ENCODE measurements at places on chromosomes 11 and 22.
A peak's percentile ranks its signal among the peaks of the same experiment; 100 is the strongest.

DNA sequence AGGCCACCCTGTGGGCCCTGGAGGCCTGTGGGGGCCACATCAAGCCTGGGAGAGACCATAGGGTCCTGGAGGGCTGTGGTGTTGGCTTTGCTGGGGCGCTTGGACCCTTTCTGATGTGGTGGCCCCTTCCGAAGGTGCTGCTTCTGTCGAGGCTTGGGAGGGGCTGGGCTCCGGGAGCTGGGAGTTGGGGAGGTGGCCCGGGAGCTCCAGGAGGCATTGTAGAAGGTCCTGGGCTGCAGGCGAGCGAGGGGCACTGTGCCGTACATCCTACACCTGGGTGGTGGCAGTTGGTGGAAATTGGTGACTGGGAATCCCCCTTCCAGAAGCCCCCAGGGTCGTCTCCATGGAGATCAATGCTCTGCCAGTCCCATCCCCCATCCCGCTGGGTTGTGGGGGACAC lies 2.6 kb downstream of the PLA2G3 start:
- H3K4me1 ChIP-seq = no peaks in the 10 kb centered on the region
- H3K27ac ChIP-seq = no peak overlapping the region
- H3K27me3 ChIP-seq = peaks cover 10% of the 10 kb centered on the region
- DNase-seq = no peak
- H3K4me3 ChIP-seq = no peak overlapping the region

DNA sequence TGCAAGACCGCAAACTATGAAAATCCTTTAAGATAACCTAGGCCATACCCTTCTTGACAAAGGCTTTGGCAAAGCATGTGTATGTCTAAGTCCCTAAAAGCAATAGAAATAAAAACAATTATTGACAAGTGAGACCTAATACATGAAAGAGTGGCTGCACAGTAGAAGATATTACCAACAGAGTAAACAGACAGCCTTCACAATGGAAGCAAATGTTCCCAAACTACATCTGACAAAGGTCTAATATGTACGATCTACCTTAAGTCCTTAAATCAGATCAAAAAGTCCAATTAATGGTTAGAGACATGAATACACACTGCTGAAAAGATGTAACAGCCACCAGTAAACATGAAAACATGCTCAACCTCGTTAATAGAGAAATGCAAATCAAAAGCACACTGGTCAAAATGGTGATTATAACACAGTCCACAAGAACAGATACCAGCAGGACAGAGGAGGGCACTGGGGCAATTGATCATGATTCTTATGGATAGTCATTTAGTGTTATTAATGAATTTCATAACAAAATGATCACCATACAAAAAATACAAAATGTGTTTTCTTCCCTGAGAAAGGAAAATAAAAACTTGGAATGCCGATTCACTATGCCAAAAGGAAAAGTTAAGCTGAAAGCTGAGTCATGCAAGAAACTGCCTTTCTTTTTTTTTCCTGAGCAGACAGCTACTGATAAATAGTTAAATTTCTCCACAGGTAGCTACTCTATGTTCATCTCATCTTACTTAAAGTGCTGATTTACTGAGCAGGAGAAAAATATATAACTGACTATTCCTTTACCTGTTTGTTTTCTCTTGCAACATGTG lies 102.6 kb upstream of the VPREB1 start:
- no peak overlapping the region for H3K27ac ChIP-seq
- DNase-seq = no peak
- peaks cover 55% of the 10 kb centered on the region for H3K27me3 ChIP-seq

DNA sequence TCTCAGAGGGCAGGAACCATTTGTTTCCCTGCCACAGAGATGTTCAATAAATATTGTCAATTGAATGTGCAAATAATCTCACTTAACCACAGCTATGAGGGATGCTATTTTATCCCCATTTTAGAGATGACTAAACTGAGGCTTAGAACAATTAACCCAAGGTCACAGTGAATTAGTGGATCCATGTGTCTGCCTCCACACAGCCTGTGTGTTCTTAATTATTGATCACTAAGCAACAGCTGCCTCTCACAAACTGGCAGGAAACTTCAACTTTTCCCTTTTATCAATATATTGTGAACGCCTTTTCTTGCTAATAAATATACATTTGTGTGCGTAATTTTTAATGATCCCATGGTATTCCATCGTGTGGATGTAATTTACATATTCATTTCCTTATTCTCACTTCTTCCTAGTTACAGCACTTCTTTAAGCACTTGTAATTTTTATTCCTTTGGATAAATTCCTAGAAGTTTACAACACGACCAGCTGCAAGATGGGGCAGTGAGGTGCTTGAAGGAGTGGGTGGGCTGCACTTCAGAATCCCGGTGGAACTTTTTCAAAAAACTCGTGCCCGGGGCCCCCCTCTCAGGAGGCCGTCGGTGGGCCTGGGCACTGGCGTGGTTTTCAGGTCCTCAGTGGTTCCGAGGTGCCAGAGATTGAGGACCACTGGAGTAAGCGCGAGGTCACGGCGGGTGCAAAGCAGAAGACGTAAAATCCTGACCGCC lies 915 bp upstream of the SREBF2 start:
- H3K4me3 ChIP-seq = peak overlapping the region; percentile 93
- peaks cover 26% of the 10 kb centered on the region for H3K36me3 ChIP-seq
- H3K4me1 ChIP-seq = peaks cover 20% of the 10 kb centered on the region
- H3K27ac ChIP-seq = peak overlapping the region; percentile 100
- H3K27me3 ChIP-seq = no peaks in the 10 kb centered on the region

- no peak overlapping the region for H3K4me3 ChIP-seq
- H3K36me3 ChIP-seq = no peaks in the 10 kb centered on the region
- H3K27me3 ChIP-seq = no peaks in the 10 kb centered on the region
- DNase-seq = no peak
- peaks cover 17% of the 10 kb centered on the region for H3K4me1 ChIP-seq
Measured at GRCh38 chr11:126390272-126390867, 34.9 kb downstream of the ST3GAL4 start.

DNA sequence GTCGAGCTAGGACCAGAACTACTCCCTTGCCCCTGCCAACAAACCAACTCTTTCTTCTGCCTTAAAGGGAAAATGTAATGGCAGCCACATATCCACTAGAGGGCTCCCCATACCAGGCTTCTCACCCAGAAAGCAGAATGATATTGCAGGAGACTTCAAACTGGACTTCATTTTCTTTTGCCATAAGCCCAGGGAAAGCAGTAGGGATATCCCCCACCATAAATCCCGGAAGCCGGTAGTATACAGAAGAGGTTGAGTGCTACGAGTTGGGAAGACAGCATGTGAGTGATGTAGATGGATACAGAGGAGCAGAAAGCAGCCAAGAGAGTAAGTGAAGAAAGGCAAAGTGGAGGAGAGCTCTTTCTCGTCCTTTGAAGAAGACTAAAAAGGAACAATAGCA lies 12.1 kb downstream of the PLAAT5 start:
- H3K4me1 ChIP-seq = no peaks in the 10 kb centered on the region
- H3K27me3 ChIP-seq = peaks cover 11% of the 10 kb centered on the region
- DNase-seq = peak; percentile 64
- H3K27ac ChIP-seq = no peak overlapping the region
- H3K36me3 ChIP-seq = no peaks in the 10 kb centered on the region

GRCh38 chr22:29704528-29705285 lies 15.1 kb upstream of the CABP7 start:
- no peaks in the 10 kb centered on the region for H3K36me3 ChIP-seq
- no peaks in the 10 kb centered on the region for H3K4me1 ChIP-seq
- peaks cover 38% of the 10 kb centered on the region for H3K27me3 ChIP-seq
- DNase-seq = no peak
